ENCODE measurements at places on chromosomes 1 and 21.

DNA sequence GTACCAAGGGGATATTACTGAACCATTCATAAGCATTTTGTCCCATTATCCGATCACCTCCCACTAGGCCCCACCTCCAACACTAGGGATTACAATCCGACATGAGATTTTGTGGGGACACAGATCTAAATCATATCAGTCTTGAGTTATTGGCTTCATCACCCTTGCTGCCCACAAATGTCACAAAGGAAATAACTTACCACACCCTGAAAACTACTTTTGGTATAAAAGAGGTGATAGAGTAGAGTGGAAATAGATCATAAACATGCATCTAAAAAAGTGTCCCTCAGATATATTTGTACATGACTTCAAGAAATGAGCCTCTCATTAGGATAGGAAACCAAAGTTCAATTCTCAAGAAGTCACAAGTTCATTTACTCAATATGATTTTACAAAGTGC, 22.6 kb upstream of the FCRL3 start:
- DNase-seq: no peak

DNA sequence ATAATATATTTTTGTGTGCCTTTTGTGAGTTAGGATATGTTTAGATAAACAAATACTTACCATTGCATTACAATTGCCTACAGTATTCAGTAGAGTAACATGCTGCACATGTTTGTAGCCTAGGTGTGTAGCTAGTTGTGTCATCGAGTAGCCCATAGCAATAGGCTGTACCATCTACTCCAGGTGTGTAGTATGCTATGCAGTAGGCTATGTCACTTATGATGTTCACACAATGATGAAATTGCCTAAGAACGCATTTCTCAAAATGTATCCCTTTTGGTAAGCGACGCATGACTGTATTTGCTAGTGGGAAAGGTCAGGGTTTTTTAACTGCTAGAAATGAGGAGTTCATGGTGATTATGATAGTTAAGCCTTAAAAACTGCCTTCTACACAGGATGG, 30.0 kb upstream of the B3GALT5 start:
- no peak for DNase-seq

- DNase-seq: peak; percentile 28
Observed at GRCh38 chr1:108816049-108816893, 40.6 kb downstream of the AKNAD1 start.

DNA sequence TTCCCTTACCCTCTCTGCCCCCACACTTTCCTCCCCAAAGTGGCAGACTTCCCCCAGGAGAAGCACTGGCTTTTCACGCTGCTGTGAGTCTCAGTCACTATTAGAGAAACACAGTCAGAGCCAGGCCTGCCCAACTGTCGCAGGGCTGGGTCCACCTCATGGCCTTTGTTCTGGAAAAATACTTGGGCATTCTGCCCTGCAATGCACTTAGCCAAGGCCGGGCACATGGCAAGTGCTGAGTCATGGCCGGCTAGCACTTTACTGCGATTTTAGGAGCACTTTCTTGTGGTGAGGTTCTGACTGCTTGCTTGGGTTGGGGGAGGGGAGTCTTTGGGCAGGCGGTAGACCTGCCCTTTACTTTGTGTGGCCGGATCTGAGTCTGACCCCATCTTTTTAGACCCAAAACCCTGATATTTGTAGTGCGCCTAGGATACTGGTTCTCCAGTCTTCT, 7.7 kb downstream of the EPHX1 start:
- peak; percentile 52 for DNase-seq

- no peak for DNase-seq
Observed at GRCh38 chr1:244449936-244450508, 1.7 kb downstream of the ADSS2 start.

- no peak for DNase-seq
Observed at GRCh38 chr1:70041317-70042045, 163.9 kb downstream of the LRRC40 start.
